ENCODE measurements at places on chromosomes 11 and 22.
A peak's percentile ranks its signal among the peaks of the same experiment; 100 is the strongest.

DNA sequence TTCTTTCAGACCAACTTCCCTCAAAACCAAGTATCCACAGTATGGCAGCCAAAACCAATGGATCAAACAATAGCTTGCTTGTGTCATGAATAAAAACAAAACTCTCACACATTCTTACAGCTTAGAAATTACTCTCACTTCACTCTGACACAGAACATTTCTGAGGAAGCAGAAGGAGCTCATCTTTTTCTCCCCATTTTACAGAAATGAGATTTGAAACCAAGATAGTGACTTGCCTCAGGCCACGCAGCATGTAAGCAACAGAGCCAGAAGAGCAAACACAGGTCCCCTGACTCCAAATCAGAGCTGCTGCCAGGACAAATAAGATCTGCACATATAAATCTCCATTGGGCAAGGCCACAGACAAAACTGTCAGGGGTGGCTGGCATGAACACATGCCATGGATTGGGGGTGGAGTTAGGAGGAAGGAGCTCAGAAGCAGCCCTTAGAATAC lies 64.8 kb downstream of the RAB30 start:
- no peak for ATAC-seq

DNA sequence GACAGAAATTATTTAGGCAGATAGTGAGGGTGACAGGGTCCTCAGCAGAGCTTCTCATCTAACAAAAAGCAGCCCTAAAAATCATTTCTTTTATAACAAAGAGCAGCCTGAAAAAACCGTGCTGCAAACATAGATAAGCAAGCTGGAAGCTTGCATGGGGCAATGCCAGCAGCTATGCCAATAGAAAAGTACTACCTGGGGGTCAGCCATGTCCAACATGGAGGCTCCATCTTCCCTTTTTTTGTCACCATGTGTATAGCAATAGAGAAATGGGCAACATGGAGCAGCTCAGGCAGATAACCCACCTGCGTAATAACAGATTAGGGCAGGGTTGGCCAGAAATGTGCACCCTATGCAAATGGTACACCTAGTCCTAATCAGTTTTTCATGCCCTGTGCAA lies 57.4 kb upstream of the IGLL5 start:
- ATAC-seq: no peak

DNA sequence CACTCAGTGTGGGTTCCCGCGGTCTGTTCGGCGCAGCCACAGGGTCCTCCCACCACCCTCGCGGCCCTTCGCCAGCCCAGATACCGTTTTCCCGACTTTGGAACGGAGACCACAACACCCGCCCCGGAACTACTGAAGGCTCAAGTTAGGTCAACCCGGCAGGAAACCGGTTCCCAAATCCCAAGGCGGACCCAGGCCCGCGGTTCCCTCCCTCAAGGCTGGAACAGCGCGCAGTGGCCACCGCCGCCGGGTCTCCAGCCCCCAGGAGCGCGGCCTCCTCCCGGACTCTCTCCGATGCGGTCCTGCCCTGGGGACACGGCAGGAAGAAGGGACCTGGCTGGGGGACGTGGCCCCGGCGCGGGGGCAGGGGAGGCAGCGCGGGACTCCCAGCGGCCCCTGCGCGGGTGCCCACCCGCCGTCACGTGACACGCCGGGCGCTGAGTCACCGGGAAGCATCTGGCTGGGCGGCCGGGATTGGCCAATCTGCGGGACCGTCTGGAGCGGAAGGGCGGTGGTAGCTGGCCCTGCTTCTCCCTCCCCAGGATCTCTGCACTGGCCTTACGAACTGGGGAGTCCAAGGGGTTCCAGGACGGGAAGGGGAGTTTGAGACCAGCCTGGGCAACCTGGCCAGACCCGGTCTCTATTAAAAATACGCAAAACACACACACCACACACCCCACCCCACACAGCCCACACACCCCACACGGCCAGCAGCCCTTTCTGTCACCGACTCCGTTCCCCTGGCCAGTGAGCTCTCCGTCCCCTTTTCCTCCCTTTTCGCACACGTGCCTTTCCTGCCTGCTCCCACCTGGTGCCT lies 21.5 kb upstream of the MALAT1 start:
- peak; percentile 87 for ATAC-seq

- ATAC-seq: no peak
These were observed 32.1 kb downstream of the ENDOD1 start for GRCh38 chr11:95121698-95122097.

GRCh38 chr11:66619080-66619554 lies 2.7 kb downstream of the RBM14 start:
- ATAC-seq: peak; percentile 47

All from esophagus mucosa (tissue), 1 donor.